ENCODE measurements at places on chromosomes 7 and 10.

DNA sequence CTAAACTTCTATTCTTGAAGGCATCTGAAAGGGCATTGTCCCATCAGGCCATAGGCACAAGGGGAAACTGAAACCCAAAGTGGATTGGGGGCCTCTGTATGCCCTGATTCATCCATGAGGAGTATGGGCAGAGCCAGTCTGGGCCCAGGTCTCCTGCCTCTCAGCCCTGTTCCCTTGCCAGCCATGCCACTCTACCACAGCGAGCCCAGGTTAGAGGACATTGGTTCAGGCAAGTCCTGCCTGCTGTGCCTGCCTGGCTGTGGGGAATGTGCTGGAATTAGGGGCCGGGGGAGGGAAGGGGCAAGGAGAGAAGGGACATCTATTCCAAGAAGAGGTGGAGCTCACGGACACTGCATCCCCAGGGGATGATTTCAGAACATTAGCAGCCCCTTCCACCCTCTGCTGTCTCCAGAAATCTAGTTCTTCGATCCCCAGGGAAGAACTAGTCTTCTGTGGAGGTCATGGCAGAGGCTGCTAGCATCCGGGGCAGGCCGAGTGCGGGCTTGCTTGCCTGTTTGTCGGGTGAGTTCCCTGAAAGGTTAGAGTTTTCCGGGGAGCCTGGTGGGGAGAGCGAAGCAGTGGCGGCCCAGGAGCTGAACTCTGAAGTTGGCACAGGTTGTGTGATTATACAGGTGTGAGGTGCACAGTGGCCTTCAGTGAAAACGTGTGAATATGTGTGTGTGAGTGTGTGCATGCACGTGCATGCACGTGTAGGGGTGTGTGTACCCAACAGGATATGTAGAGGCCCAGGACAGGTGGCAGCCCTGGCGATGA lies 37.8 kb downstream of the TBATA start:
- DNase-seq, result no peak

GRCh38 chr7:113608782-113609181 lies 310.0 kb downstream of the PPP1R3A start:
- DNase-seq, result no peak

- no peak for DNase-seq
Observed at GRCh38 chr10:110434489-110435096, 63.1 kb upstream of the DUSP5 start.

DNA sequence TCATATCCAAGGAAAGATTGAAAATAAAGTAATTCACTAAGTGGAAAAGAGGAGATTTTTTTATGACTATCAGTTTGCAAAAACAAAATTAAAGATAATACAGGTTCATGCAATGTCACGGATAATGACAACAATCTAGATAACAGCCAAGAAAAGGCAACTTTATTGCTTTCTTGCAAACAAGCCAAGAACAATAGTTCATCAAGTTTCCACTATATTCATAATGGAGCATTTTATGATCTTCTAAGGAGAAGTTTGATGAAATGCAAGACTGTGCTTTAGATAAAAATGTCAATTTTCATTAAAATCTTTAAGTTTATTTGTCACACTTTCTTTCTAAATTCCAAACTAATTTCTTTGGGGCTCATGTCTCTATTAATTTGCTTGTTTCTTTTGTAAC lies 53.9 kb upstream of the NRP1 start:
- DNase-seq, result no peak

DNA sequence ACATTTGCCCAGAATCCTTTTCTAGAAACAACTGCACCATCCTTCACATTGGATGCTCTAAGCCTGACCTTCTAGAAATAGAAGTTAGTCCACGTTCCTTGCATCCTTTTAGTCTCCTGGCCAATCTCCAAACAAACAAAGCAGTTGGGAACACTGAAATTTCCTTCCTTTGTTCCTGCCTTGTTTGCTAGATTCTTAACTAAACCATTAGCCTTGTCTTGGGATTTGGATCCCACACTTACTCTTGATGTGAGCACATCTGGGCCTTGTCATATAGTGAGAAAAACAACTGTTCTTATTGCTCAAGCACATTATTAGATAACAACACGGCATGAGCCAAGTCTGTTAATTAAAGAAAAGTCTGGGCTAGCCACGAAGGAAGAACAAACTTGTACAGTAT lies 319.3 kb upstream of the GHITM start:
- DNase-seq, result no peak

Measured in CD4-positive, alpha-beta T cell (primary cell).